ENCODE measurements at places on chromosomes 7 and 10.

DNA sequence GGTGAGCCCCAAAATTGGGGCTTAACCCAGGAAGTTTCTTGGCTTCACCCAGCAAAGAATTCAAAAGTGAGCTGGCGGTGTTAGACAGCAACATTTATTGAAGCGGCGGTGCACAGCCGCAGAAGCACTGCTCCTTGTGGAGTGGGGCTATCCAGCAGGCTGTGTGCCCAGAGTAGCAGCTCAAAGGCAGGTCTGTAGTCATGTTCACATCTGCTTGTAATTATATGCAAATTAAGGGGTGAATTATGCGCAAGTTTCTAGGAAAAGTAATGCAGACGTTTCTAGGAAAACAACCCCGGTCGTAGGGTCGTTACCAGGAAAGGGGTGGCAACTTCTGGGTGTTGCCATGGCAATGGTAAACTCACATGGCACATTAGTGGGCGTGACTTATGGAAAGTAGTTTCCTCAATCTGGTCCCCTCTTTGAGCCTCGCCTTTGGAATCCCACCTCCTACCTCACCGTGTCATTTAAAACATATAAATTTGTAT, 13.7 kb upstream of the KBTBD2 start:
- DNase-seq = no peak

DNA sequence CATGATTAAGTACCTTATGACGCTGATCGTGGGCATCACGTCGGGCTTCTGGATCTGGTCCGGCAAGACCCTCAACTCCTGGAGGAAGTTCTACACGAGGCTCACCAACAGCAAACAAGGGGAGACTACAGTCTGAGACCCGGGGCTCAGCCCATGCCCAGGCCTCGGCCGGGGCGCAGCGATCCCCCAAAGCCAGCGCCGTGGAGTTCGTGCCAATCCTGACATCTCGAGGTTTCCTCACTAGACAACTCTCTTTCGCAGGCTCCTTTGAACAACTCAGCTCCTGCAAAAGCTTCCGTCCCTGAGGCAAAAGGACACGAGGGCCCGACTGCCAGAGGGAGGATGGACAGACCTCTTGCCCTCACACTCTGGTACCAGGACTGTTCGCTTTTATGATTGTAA, 2.5 kb downstream of the FZD1 start:
- DNase-seq = no peak

DNA sequence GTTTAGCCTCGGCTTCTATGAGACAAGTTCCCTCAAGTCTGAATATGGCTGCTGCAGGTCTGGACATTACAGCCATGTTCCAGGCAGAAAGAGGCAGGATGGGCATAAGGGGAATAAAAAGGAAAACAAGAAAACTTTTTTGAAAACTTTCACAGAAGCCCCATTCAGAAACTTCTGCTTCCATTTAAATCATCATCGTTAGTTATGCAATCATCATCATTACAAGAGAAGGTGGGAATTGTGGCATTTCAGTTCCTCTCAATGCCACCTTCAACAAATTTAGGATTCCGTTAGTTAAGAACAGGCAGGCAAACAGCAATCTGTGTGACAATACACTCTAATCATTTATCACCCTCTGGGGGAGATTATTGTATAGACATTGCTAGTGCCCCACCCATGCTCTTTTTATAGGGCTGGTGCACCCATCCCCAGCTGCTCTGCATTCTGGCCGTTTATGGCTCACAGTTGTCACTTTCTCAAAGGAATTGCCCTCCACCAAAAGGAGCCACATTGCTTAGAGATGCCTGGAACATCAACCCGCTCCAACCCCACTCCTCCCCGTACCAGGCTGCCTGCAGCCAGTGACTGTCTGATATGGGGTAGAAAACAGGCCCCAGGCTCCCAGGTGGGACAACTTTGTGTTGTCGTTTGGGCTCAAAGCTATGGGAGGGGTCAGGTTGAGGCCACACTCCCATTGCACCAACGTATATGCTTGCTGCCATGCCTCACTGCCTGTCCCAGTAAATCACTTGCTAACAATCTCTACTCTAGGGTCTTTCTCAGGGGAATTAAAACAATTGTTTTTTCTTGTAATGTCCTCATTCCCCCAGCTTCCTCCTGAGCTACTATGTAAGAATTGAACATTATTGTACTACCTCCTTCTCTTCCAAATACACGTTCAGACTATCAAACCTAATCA, 24.2 kb downstream of the ITGB8 start:
- DNase-seq = no peak

GRCh38 chr7:44713141-44713540, 35.5 kb upstream of the ZMIZ2 start:
- DNase-seq = no peak

- DNase-seq = no peak
These were observed 553.8 kb downstream of the TFEC start for GRCh38 chr7:115476671-115477181.

DNA sequence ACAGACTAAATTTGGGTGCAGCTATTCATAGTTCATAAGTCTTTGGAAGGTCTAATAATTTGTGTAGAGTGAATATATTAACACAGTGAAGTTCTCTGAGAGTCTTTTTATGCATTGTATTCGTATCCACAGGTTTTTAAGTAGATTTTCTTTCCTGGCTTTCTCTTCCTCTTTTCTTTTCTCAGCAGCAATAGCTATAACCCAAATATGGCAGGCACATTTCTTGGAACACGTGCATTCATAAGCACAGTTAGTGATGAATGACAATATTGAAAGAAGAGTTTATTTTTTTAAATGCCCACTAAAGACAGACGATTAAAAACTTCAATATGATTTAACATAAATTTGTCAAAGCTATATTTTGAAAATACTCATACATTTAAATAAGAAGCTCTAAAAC, 220.5 kb upstream of the MBL2 start:
- no peak for DNase-seq

DNA sequence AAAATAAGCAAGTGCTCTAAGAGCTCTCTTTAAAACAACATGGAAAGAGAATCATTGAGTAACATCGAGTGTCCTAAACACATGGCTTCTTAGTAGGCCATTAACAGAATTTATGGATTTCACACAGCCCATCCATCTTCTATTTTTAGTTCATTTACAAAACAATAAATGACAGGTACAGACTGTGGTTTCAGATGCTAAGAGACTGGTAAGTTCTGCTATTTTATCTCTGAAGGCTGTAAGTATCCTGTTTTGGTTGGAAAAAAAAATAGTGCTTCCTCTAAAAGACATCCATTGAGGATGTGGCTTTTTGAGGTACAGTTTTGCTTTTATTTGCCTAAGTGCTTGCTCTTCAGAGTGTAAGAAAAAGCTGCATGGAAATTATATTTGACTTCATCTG, 27.4 kb upstream of the GNAI1 start:
- no peak for DNase-seq

DNA sequence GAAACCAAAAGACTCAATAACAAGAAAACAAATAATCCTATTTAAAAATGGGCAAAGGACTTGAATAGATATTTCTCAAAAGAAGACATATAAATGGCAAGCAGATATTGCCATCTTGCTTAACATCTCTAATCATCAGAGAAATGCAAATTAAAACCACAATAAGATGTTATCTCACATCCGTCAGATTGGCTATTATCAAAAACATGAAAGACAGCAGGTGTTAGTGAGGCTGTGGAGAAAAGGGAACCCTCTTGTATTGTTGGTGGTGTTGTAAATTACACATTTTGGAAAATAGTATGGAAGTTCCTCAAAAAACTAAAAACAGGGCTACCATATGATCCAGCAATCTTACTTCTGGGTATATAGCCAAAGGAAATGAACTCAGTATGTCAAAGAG, 25.7 kb downstream of the OPALIN start:
- DNase-seq = no peak

- no peak for DNase-seq
These were observed 25.5 kb downstream of the ETV1 start for GRCh38 chr7:13963925-13964324.

GRCh38 chr10:77827366-77827765, 99.2 kb downstream of the DLG5 start:
- DNase-seq = no peak

DNA sequence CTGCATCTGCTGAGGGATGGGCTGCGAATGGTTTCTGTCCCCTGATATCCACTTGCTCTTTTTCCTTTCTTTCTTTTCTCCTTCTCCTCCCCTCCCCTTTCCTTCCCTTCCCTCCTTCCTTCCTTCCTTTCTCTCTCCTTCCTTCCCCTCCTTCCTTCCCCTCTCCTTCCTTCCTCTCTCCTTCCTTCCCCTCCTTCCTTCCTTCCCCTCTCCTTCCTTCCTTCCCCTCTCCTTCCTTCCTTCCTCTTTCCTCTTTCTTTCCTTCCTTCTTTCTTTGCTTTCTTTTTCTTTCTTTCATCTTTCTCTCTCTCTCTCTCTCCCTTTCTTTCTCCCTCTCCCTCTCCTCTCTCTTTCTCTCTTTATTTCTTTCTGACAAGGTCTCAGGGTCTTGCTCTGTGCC, 20.2 kb upstream of the SPDYE1 start:
- DNase-seq = no peak

GRCh38 chr7:131948434-131949053, 392.1 kb upstream of the PODXL start:
- no peak for DNase-seq

- no peak for DNase-seq
These were observed 25.4 kb upstream of the ZNF107 start for GRCh38 chr7:64640504-64640903.

DNA sequence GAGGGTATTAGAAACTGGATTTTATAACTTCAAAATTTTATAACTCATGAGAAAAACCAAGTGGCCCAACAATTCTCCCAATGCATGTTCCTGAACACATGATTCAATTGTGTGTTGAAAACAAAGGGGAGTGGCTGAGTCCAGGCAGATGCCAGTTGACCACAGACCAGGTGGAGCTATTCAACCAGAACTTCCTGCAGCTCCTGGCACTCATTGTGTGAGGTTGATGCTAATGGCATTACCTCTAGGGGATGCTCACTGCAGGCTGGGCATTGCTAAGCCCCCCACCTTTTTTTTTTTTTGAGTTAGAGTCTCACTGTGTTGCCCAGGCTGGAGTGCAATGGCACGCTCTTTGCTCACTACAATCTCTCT, 20.3 kb downstream of the MYOF start:
- no peak for DNase-seq

GRCh38 chr10:24952143-24952706, at the start of gene PRTFDC1:
PRTFDC1 (minus strand) TSS chr10:24952606; CDS start chr10:24952575, 31 bp downstream.
- DNase-seq = peak; percentile 28

DNA sequence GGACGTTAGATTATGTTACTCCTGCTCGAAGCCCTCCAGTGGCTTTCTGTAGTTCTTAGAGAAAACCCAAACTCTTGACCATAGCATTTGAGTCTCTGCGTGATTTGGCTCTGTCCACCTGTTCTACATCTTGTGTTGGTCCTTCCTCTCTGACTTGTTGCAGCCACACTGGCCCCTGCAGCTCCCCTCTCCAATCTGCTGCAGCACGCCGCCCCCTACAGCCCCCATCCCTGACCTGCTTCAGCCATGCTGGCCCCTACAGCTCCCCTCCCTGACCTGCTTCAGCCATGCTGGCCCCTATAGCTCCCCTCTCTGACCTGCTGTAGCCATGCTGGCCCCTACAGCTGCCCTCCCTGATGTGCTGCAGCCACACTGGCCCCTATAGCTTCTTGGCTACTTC, 29.2 kb downstream of the TRRAP start:
- no peak for DNase-seq

DNA sequence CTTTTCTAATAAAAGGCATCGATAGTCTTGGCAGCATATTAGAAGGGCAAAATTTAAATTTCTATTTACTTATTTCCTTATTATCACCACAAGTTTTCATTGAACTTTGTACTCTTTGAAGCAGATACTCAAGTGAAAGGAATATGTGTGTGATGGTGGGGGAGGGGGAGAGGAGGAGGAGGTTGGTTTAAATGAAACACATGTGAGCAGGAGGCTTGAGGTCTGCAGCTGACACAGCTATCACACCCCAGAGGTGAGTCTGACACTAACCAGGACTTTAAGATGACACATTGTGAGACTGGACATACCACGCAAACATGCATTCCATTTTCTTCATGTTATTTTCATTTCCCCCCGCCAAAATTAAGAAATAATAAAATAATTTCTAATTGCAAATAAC, 63.3 kb downstream of the CTTNBP2 start:
- DNase-seq = no peak

DNA sequence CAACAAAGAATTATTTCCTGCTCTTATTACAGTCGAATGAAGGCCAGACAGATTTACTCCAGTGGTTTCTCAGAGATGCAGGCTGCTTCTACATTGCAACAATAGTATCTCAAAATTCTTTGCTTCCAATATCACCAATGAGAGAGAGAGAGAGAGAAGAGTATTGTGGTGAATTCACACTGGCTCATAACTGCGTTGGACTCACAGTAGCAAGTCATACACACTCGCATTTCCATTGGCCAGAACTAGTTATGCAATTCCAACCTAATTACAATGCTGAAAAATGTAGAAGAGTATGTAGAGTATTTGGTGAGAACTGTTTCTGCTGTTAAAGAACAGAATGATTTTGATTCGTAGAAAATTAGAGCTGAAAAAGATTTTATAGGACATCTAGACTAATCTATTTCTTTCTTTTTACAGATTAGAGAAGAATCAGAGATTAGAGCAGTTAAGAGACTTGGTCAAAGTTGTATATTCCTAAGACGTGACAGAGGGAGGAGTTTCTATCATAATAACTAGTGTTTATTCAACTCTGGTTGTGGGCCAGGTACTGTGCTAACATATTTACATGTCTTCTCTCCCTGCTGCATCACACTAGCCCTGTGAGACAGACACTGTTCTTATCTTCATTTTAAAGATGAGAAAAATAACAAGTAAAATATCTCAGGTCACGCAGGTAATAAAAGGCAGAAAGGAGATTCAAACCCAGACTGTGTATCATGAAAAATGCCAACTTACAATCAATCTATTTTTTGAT, 34.6 kb upstream of the PDK4 start:
- no peak for DNase-seq

- DNase-seq = no peak
These were observed 16.0 kb downstream of the PDGFA start for GRCh38 chr7:503575-504111.

DNA sequence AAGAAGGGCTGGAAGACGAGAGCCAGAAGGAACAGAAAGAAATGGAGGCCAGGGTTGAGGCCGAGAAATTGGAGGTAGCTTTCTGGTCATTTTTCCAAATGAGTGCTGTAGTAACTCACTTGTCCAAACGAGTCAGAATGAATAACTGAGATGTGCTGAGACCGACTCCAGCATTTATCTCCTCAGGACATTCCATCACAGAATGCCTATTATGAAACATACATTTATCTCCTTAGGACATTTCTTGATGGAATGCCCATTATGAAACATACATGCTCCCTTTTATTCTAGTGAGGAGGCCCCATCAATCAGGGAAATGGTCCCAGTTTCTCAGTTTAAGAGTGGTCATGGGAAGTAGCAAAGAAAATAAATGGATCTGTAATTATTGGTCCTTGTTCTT, 16.5 kb downstream of the AVL9 start:
- DNase-seq = no peak

GRCh38 chr7:41328544-41328943, 374.3 kb downstream of the INHBA start:
- no peak for DNase-seq

Measured in GM19239 (cell line).